Activated T-cell treated with anti-CD3 and anti-CD28 coated beads, Interleukin-2, amount 50 U/mL, for 72 hours (primary cell): ENCODE measurements at places on chromosomes 11 and 22. TPM values are rescaled to one million over a fixed set of nuclear protein-coding genes. Genes with fewer than 3 reads are reported as not detected.
A peak's percentile ranks its signal among the peaks of the same experiment; 100 is the strongest.

MMP3 gene
- not detected for total RNA-seq

HNRNPUL2 gene
- total RNA-seq, result 56.7 TPM

C1QTNF5 gene
- not detected for total RNA-seq

EHF gene
- total RNA-seq, result not detected

HTR3A gene
- not detected for total RNA-seq

A4GALT gene
- total RNA-seq, result not detected

CHRM1 gene
- total RNA-seq, result not detected

F2 gene
- not detected for total RNA-seq

KCTD14 gene
- total RNA-seq, result not detected

CECR2 gene
- total RNA-seq, result 0.77 TPM

GRCh38 chr11:37817727-37818270 lies 1219.8 kb upstream of the RAG2 start:
- DNase-seq, result no peak

DNA sequence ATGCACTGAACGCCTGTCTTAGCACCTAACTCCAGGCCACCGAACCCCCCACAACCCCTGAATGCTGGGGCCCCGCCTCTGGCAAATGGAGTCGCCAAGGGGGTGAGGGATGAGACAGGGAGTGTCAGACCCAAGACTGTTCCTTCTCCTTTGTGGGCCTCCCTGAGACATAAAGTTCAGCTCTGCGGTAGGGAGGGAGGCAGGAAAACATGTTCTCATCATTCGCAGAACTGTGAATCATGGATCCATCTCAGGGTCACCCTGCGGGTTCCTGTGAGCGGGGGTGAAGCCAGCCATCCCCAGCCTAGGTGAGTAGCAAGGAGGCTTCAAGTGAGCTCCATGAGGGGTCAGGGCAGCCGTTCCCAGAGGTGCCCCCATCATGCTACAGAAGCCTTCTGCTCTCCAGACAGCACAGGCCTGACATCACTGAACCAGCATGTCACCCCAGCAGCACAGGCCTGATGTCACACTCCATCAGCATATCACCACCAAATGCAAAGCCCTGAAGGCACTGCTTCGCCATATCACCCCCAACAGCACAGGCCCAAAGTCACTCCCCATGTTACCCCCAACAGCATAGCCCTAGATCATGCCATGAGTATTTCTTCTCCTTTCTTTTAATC lies 27.2 kb downstream of the TMPRSS6 start:
- DNase-seq, result peak; percentile 60

- DNase-seq, result no peak
These were observed 259.7 kb downstream of the TTC28 start for GRCh38 chr22:28419919-28420318.

DNA sequence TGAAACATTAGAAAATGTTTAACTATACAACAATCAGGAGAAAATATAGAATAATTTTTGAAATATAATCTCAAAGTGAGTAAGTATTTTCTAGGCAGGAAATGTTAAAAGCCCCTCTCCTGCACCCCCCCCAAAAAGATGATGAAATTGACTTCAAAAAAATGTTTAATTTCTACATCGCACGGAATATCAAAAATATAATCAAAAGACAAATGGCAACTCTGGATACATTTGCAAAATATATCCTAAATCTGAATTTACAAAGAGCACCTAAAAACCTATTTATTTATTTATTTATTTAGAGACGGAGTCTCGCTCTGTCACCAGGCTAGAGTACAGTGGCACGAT lies 36.9 kb downstream of the OR4D9 start:
- DNase-seq, result no peak

DNA sequence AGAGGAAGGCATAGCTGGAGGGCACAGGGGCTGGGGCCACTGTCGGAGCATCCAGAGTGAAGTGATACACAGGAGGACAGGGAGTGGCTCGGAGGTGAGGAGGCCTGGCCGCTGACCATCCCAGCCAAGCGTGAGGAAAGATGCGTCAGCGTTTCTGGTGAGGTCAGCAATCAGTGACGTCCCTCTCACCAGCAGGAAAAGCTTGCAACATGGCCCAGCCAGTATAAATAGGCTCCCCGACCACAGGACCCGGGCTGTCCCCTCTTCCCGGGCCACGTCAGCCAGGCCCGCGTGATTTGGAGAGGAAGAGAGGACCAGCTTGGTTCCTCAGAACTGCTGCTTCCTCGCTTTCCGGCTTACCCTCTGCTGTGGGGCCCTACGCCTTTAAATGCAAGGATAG lies 4.2 kb upstream of the OSM start:
- no peak for DNase-seq

- peak; percentile 20 for DNase-seq
These were observed 9.6 kb downstream of the ADM start for GRCh38 chr11:10314199-10315072.

DNA sequence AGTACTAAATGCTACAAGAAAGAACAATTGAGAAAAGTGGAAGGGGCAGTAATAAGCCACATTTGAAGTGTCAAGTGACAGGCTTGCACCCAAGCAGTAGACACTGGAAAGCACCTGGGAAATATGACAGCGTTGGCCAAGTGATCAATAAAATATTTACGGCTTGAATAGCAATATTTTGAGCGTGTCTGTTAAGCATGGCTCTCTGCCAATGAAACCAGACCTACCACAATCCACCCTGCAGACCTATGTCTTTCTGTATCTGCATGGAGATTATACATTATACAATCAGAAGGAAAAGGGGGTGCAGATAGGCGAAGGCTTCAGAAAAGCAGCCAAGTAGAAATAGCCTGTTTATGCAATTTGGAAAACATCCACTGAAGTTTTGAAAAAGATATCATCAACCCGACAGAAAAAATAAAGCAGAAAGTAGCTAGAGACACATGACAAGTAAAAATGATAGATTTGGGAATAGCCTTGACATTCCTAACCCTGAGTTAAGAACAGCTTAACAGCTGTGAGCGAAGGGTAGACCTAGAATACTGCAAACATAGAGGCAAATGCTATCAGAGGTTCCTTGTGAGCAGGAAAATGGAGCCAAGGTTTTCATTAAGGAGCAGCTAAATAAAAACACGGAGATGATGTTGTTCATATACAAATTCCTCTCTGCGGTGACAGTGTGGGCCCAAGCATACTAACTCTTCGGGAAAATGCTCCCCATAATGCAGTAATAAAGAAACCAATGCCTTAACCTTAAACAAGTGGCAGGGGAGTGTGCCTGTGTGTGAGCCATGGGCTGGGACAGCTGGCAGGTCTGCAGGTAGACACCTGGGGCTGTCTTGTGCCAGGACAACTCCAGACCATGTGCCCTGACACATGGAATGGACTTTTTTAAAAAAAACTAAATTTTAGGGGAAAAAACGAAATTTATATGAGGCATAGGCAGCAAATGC lies 71.3 kb downstream of the ETS1 start:
- DNase-seq, result no peak

- no peak for DNase-seq
These were observed 6.0 kb upstream of the KCNJ4 start for GRCh38 chr22:38461057-38461413.

DNA sequence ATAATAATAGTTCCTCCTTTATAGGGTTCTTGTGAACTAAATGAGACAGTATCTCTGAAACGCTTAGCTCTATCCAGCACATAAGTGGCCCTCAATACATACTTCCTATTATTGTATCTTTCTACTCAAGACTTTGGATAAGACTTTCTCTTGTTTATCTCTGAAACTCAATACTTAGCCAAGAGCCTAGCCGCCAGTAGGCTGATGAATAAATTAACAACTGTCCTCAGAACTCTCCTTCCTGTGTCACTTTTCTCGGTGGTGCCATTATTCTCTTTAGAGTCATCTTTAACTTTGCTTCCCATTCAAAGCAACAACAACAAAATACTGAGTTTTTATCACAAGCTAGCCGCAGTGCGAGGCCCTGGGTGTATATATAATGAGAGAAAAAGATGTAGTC lies 86.9 kb downstream of the FAM83F start:
- no peak for DNase-seq

GRCh38 chr22:50725597-50725996 lies 12.4 kb upstream of the ACR start:
- DNase-seq, result no peak

DNA sequence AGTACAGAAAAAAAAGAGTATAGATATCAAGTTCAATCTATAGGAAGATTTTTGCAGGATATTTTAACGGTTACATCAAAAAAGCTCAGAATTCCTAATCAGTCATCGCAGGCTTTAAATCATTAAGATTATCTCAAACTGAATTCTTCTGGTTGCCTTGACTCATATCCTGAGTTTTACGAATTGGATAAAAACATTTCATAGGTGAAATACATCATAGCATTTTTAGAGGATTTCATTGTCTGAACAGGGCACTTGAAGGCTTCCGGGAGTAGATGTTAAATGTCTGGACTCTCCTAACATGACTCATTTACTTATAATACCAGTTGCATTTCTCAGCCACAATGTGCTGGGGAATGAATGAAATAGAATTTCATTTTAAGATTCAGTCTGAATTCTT lies 2216.6 kb upstream of the RAG2 start:
- DNase-seq, result no peak

DNA sequence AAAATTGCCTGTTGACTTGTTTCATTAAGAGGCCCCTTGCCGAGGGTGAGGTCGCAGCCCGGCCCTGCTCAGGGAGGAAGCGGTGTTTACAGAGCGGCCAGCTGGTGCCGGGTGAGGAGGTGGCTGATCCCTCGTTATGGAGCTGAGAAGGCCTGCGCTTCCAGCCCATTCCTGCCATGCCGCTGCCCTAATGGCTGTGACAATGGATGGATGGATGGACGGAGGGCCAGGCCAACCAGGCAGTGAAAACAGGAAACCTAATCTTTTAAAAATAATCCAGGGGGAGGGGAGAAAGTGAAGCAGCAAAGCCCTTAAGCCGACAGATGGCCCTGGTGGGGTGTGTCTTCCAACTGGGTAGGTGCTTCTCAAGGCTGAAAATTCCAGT lies 38.5 kb downstream of the BCR start:
- no peak for DNase-seq

DNA sequence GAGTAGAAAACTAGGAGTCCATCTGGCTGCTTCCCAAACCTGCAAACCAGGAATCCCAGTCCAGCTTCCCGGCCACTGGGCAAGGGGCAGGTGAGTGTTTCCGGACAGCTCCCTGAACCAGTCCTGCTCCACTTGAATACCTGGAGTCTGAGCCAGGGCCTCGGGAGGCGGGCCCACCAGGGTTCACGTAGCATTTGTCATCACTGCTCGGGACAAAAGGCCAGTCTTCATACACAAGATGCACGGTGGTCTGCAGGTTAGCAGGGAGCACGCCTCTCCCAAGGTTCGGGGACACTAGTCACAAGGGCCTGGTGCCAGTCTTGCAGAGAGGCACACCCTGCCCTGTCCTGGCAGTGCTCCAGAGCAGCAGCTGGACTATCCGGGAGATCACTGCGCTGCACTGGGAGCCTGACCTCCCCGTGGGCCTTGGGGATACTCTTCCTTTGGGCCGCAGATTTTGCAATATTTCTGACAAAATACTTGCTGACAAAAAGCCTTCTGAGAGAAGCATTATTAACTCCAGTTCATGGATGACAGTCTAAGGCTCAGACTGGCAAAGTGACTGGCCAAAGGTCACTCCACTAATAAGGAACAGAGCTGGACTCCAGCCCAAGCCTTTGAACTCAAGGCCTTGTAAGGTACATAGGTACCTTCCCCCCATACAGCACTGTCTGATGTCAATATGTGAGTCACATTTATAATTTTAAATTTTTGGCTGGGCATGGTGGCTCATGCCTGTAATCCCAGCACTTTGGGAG lies 25.1 kb downstream of the CD6 start:
- no peak for DNase-seq

GRCh38 chr11:99632969-99633368 lies 612.2 kb downstream of the CNTN5 start:
- no peak for DNase-seq

GRCh38 chr11:131683131-131683530 lies 312.7 kb downstream of the NTM start:
- no peak for DNase-seq

DNA sequence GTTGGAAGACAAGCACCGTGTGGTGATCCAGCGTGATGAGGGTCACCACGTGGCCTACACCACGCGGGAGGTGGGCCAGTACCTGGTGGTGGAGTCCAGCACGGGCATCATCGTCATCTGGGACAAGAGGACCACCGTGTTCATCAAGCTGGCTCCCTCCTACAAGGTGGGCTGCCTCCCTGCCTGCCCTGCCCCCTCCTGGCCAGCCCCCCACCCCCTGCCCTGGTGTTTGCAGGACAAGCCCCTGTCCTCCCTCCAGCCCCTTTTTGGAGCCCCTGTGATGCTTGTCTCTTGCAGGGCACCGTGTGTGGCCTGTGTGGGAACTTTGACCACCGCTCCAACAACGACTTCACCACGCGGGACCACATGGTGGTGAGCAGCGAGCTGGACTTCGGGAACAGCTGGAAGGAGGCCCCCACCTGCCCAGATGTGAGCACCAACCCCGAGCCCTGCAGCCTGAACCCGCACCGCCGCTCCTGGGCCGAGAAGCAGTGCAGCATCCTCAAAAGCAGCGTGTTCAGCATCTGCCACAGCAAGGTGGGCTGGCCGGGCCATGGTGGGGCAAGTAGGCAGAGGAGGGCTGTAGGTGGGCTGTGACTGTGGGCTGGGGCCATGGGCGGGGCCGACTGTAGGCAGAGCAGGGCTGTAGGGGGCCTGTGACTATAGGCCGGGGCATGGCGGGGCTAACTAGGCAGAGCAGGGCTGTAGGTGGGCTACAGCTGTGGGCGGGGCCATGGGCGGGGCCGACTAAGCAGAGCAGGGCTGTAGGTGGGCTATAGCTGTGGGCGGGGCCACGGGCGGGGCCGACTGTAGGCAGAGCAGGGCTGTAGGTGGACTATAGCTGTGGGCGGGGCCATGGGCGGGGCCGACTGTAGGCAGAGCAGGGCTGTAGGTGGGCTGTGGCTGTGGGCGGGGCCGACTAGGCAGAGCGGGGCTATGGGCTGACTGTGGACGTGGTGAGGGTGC lies 13.6 kb downstream of the MUC2 start:
- no peak for DNase-seq

DNA sequence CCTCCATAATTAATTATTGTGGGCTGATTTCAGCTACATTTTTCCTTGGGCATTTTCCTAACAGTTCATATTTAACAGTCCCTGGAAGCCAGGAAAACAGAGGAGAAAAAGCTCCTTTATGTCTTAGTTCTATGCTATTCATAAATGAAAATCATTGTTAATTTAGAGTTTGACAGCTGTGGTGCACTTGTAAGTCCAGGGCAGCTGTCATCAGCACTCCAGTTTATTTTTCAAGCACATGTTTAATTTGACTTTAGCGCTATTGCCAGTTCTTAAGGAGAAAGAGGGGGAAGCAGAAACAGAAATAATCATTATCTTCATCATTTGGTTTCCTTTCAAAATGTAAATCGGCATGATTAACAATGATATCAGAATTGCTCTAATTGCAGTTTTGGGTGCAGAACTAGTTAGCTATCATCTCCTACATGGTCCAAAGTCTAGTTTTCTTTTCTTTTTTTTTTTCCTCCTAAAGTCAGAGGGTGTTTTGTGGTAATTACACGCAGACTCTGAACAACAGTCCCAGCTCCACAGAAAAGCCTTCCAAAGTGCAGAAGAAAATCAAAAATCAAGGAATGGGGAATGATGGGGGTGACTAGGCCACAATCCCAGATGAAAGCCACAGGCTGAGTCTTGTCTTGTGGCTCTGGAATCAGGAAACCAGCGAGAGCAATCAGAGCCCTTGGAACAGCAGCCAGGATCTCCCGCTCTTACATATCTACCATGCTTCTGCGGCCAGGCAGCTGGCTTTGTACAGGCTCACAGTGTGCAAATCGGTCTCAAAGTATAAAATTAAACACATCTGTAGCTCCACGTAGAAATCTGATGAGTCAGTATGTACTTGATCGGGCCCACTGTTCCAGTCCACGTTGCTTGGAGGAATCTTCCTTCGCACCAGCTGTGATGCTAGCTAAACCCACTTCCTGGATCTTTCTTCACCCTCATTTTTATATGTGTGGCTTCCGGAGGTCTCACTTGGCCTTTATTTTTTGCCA lies 91.9 kb downstream of the SPON1 start:
- DNase-seq, result no peak

- peak; percentile 6 for DNase-seq
These were observed 26.8 kb downstream of the CLDN25 start for GRCh38 chr11:113806406-113806805.
